ENCODE measurements at places on chromosomes 6 and 20. TPM values are rescaled to one million over a fixed set of nuclear protein-coding genes. Genes with fewer than 3 reads are reported as not detected.

DNA sequence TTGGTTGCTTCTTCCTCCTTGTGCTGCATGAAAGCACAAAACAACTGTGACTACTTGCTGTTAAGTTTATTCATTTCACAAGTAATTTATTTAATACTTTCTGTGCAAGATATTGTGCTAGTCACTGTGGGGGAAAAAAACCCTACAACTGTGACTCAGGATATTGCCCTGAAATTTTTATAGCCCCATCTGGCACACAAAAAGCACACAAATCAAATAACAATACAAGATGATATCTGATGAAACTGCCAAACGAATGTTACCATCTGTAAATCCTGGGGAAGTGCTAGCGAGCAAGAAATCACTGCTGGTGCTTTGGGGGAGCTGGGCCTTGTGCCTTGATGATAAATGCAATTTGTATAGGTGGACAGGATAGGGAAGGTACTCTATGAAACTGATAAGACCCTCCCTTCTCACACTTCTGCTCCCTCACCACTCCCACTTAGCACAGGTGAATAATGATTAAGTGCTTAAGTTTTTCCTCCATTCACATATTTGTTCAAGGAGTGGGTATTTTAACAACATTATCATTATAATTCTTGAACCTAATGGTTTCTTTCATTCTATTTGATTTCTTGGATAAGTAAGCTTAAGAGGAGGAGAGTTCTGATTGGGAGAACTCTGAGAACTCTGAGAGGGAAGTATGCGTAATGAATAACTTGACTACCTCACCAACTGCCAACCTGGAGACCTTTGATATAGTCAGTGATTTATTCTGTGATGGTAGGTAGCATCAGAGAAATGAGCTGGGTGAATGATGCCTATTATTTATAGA is 115.3 kb downstream of the RTN4IP1 start:
- H3K27ac ChIP-seq: peak overlapping the region; percentile 83
- no peak for DNase-seq
- peaks cover 5% of the 10 kb centered on the region for H3K36me3 ChIP-seq
- peaks cover 6% of the 10 kb centered on the region for H3K27me3 ChIP-seq

GRCh38 chr20:12936020-12936419 is 72.8 kb upstream of the SPTLC3 start:
- DNase-seq: no peak
- H3K4me3 ChIP-seq: no peak overlapping the region
- H3K36me3 ChIP-seq: no peaks in the 10 kb centered on the region
- no peaks in the 10 kb centered on the region for H3K4me1 ChIP-seq
- H3K27ac ChIP-seq: no peak overlapping the region

DNA sequence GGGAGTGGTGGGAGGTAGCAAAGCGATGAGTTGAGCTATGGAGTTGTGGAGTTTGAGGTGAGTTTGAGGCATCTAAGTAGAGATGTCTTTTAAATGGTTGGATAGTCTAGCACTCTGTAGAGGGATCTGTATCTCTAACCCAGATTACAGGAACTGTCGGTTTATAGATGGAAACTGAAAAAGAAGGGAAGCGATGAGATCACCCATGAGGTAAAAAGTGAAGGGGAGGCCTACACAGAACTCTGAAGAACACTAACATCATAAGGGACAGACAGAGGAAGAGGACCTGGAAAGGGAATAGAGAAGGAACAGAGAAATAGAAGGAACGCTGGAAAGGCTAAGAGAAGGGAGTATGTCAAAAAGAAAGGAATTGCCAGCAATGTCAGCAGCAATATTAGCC is 2.5 kb downstream of the HINT3 start:
- no peak overlapping the region for H3K27ac ChIP-seq
- no peaks in the 10 kb centered on the region for H3K36me3 ChIP-seq
- H3K4me1 ChIP-seq: peaks cover 5% of the 10 kb centered on the region
- no peaks in the 10 kb centered on the region for H3K27me3 ChIP-seq

GRCh38 chr6:5208471-5208971 is 52.2 kb downstream of the LYRM4 start:
- H3K27ac ChIP-seq: no peak overlapping the region
- DNase-seq: no peak
- no peaks in the 10 kb centered on the region for H3K27me3 ChIP-seq
- no peak overlapping the region for H3K4me3 ChIP-seq
- peaks cover 19% of the 10 kb centered on the region for H3K4me1 ChIP-seq

DNA sequence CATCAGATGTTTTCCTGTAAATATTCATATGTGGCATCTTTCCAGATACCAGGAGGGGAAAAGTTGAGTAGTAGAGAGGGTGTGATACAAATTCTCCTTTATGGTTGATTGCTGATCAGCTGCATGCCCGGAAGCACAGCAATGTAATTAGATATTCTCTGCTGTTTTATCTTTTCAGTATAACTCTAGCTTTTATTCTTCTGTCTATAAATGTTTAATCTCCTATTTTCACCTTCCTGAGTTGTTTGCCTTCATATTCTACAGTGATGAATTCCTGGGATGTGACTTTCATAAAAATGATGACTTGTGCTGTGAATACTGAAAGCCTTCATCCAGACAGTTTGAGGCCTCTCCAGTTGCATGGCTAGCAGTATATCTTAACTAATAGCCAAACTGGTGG is 53.7 kb downstream of the SH3BGRL2 start:
- H3K36me3 ChIP-seq: no peaks in the 10 kb centered on the region
- no peak overlapping the region for H3K27ac ChIP-seq
- no peak for DNase-seq
- no peak overlapping the region for H3K4me3 ChIP-seq
- H3K27me3 ChIP-seq: peaks cover 4% of the 10 kb centered on the region

GRCh38 chr20:8082989-8083388 is 49.1 kb upstream of the PLCB1 start:
- no peak overlapping the region for H3K4me3 ChIP-seq
- H3K4me1 ChIP-seq: no peaks in the 10 kb centered on the region
- peaks cover 10% of the 10 kb centered on the region for H3K27me3 ChIP-seq
- no peak for DNase-seq
- H3K27ac ChIP-seq: no peak overlapping the region

DNA sequence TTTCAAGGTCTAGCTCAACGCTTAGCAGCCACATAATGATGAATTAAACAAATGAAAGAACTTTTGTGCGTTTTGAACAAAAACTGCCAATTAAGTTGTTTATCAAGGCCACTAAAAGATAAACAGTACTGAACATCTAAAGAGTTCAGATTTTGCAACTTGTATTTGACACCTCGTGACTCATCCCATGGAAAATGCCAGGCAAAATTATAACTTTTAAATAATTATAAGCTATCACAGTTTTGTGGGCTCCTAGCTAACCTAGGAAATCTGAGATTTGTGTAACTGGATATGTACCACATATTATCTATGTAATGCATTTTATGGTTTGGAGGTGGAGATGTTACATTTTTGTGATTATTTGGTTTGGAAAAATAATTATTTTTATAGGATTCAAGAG is 9.6 kb upstream of the BAG2 start:
- peaks cover 6% of the 10 kb centered on the region for H3K4me1 ChIP-seq
- H3K4me3 ChIP-seq: no peak overlapping the region
- H3K36me3 ChIP-seq: peaks cover 42% of the 10 kb centered on the region
- H3K27ac ChIP-seq: no peak overlapping the region

- no peak overlapping the region for H3K4me3 ChIP-seq
- H3K27me3 ChIP-seq: no peaks in the 10 kb centered on the region
- H3K27ac ChIP-seq: no peak overlapping the region
- no peak for DNase-seq
- H3K4me1 ChIP-seq: no peaks in the 10 kb centered on the region
Observed at GRCh38 chr20:9889270-9889981, 50.5 kb upstream of the PAK5 start.

- no peaks in the 10 kb centered on the region for H3K27me3 ChIP-seq
- no peaks in the 10 kb centered on the region for H3K4me1 ChIP-seq
- no peak overlapping the region for H3K4me3 ChIP-seq
- peaks cover 5% of the 10 kb centered on the region for H3K36me3 ChIP-seq
- no peak for DNase-seq
Observed at GRCh38 chr6:70849348-70850069, 107.4 kb downstream of the B3GAT2 start.

DNA sequence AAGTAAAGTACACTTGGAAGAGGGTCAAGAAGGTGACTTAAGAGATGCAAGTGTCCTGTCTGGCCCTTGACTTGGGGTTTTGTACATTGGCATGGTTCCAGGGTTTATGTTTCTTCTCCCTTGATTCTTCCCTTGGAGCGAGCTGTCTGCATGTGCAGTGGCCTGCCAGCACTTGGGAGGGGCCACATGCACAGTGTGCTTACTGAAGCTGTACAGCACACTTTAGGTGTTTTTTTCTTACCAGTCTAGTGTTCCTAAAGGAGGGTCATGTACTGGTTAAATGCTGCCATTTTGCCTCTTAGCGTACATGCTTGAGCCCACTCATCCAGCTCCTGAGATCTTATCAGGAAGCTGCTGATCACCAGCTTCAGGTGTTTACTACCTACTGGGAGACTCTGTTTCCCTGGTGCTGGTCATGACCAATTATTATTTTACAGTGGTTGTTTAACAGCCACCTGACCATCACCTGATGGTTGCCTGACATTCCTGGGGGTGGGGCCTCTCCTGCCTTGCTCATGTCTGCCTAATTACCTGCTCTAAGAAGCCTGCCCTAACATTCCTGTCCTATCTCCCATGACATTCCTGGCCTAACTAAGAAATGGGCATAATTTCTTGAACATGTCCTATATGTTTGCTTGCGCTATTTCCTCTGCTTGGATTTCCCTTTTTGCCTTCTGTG is 182.9 kb downstream of the MCHR2 start:
- no peak overlapping the region for H3K27ac ChIP-seq
- H3K4me1 ChIP-seq: no peaks in the 10 kb centered on the region
- peaks cover 6% of the 10 kb centered on the region for H3K27me3 ChIP-seq
- H3K36me3 ChIP-seq: no peaks in the 10 kb centered on the region

Gene CLDN20
- 0.29 TPM for total RNA-seq

Gene EEF1A1
- 8,694 TPM for total RNA-seq

Gene TBX18
- total RNA-seq: not detected

Gene RNF39
- not detected for total RNA-seq

Gene SCGN
- not detected for total RNA-seq
